T-helper 1 cell (primary cell): ENCODE measurements at places on chromosomes 2 and 18.

- no peak for DNase-seq
Measured at GRCh38 chr2:61357681-61358080, 113.2 kb downstream of the USP34 start.

- DNase-seq: no peak
Measured at GRCh38 chr18:40925071-40925541, 1029.9 kb upstream of the PIK3C3 start.

DNA sequence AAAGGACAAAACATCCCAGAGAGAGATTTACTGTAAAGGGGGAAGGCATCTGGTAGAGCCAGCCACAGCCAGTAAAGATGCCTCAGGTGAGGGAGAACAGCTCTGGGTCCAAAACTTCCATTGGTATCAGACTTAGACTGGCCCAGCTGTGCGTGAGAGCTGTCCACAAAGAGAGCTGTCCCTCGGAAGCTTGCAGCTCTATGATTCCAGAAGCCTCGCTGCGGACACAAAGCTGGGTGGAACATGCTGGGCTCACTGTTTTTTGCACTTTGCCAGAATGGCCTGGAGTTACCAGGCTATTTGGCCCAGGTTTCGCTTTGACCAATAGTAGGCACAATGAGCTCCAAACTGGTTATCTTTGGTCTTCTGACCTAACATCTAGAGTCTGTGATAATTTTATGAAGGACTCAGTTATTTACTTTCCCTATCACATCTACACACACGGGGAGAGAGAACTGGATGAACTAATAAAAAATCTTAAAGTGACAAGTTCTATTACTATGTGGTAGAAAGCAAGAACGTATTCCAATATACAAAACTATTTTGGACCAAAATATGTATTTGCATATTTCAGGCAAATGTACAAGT, 101.9 kb downstream of the DNER start:
- DNase-seq: no peak

DNA sequence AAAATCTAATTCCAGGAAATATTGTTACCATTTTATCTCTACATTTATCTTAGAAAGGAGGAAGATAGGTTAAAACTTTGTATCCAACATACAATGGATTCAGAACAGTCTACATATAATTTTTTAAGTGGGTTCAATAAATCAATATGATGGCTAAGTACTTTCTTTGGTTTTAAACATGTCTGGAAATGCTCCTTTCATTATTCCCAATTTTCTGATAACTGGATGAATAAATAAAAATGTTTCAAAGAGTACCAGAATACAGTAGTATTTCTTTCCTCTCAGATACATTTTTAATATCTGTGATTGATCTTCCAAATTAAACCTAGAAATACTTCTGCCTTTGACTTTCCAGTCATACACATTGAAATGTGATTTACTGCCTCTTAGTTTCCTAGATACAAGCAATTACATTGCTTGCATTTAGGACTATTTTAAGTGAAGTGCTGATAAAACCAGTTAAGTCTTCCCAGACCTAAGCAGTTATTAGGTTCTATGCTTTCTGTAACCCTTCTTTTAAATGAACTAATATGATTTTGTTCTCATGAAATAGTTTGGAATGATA, 283.5 kb downstream of the CCDC178 start:
- DNase-seq: no peak

DNA sequence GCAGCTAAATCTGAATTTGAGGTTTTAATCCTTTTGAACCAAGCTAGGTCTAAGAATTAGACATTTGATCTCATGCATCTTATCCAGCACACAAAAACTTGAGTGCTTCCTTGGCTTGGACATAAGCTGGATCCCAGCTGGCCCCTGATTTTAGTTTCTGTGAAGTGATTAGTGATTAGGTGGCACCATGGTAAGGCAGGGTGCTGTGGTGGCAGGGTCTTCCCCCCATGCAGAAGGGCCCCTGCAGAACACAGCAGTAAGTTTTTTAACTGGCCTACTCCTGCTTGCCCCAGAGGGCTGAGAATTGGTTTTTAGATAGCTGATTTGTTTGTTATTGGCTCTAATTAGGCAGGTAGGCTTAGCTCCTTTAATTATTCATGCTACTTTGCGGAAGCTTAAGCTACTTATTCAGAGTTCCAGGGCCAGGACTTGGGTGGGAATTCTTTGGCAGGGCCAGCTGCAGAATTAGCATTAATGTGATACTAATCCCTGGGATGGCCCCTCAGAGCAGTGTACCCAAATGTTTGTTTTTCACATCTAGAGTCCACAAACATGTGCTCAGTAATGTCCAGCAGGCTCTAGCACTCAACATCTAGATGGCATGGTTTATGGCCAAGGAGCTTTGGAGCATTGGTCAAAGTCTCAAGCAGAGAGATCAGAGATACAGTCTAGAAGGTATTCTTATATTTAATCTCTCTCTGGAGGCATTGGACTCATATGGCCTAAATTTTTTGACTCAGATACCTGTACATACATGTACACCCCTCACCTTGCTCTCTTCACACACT, 99.6 kb downstream of the FMNL2 start:
- DNase-seq: no peak

DNA sequence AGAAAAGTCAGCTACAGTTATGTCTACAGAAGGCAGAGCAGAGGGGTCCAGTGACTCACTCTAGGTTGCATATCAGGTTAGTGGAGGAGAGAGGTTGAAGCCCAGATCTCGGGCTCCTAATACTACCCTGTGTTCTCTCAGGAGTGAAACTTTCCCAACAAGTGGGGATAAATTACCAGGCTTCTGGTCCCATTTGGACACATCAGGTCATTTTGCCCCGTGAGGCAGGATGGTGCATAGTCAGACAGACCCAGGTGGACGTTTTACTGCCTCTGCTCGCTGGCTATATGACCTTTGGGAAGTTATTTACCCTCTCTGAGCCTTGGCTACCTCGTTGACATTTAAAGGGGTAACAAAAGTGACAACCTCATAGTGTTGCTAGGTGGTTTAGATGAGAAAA, 128.0 kb upstream of the REV1 start:
- DNase-seq: no peak

DNA sequence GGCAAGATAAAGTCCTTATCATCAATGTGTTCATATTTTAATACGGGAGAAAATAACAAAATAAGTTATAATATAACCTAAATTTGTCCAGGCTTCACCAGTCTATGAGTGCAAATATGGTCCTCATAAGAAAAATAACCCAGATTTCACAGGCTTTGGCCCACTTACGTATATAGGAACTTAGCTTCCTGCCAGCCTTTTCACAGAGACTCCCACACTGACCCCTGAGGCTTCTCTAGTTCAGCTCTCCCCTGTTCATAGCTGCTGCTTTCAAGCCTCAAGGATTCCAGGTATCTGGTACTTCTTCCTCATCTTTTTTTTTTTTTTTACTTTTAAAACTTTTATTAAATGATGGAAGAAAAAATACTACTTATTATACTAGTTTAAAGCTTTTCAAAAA, 74.9 kb upstream of the PELI1 start:
- DNase-seq: no peak

DNA sequence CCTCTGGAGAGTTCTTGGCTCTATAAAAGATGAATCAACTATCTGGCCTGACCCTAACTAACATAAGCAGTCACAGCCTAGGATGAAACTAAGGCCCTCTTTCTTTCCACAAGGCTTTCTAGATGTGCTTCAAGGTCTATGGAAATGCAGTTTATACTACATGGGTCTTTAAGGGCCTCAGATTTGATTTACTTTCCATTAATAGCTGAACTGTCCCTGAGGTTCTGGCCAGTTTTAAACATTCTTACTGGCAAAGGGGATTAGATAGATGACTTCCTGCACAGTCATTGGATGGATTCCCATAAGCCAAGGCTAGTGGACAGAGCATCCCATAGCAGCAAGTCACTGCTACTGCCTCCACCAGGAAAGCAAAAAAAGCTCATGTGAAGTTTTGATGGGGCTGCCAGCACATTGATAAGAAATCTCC, 38.1 kb upstream of the LCLAT1 start:
- no peak for DNase-seq

- DNase-seq: no peak
Measured at GRCh38 chr2:225464346-225465025, 65.0 kb downstream of the NYAP2 start.

- no peak for DNase-seq
Measured at GRCh38 chr18:32509111-32509510, 38.4 kb upstream of the GAREM1 start.

- DNase-seq: no peak
Measured at GRCh38 chr18:12253663-12254135, 462 bp upstream of the CIDEA start.

DNA sequence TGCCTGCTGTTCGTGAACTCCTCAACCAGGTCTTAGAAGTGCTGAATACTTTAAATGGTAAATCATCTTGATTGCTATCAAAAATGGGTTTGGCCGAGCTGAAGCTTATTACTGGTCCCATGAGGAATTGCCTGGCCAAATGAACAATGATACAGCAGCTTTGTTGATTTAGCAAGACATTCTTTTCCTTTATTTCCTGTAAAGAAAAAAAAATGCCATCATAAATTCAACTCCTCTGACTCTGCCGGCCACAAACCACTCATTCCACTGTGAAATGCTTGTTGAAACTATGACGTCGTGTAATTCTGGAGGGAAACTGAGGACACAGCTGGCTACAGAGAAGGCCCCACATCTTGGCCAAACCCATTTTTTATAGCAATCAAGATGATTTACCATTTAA, 74.2 kb upstream of the ID2 start:
- no peak for DNase-seq

GRCh38 chr2:25293958-25294562, 47.7 kb downstream of the DNMT3A start:
- DNase-seq: no peak

- no peak for DNase-seq
Measured at GRCh38 chr2:168730344-168730743, 72.1 kb upstream of the NOSTRIN start.

DNA sequence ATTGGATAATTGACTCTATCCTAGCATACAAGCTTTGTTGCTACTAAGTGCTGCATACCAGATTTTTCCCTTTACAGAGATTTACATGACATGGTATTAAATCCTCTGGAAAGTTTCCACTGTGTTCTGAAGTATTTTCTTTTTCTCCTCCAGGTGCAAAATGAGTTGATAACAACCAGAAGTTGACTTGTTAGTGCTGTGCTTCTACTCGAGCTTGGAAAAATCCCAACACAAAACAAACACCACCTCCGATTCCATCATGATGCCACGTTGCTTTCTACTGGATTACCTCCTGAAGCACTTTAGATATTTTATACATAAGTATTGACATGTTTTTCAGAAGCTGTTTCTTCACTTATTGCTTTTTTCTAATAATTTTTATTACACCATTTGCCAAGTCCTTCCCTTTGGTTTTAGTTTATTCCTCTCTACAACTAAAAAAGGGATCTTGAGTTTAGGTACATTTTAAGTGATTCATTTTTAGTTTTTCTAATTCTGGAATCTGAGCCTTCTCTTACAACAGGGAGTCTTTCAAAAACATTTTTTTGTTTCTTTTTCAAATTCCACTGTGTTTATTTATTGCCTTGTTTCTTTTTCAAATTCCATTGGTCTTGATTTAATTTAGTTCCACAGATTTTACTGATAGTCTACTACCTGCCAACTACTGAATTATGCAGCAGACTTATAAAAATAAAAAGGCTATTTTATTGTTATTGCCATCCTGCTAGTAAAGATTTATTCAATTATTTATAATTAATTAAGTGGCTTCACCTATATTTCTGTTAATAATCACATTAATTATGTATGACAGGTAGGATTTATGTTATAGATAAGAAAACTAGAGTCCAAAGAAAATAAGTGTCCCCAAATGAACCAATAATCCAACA, 143.4 kb downstream of the PPP1R1C start:
- DNase-seq: no peak

GRCh38 chr2:10569460-10569859, 120.3 kb downstream of the NOL10 start:
- DNase-seq: no peak

DNA sequence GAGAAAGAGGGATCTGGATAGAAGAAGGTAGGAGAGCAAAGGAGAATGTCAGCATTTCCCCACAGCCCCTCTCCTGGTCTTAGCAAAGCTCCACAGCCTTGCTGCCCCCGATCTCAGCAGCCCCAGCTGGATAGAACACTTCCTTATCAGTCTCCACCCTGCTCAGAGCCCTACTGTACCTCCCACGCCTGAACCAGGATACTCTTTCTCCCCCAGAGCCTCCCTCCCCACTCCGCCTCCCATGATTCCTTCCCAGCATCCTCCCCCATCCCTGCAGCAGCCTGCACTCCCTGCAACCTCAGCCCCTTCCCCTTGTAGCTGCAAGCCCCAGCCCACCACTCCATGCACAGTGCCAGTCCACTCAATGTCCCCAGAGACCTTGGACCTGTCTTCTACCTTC, 25.8 kb downstream of the PLB1 start:
- DNase-seq: no peak

DNA sequence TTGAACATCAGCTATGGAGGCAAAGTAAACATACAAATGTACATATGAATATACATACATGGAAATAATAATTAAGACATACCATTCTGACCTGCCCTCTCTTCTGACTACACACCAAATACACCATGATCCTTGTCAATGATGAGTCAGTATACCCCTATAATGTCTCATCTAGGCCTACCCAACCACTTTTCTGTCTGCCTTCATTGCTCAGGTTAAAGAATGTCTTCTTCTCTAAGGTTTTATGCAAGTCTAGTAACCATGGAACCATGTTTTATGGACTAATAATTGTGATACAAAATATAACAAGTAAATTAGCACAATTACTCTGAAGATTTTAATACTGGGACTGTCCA, 128.7 kb downstream of the NCKAP5 start:
- DNase-seq: no peak

GRCh38 chr2:122028371-122029100, 273.1 kb downstream of the TSN start:
- DNase-seq: no peak

- no peak for DNase-seq
Measured at GRCh38 chr18:26436176-26437051, 111.9 kb downstream of the KCTD1 start.

- DNase-seq: no peak
Measured at GRCh38 chr2:20042531-20042930, 8.9 kb downstream of the LAPTM4A start.

DNA sequence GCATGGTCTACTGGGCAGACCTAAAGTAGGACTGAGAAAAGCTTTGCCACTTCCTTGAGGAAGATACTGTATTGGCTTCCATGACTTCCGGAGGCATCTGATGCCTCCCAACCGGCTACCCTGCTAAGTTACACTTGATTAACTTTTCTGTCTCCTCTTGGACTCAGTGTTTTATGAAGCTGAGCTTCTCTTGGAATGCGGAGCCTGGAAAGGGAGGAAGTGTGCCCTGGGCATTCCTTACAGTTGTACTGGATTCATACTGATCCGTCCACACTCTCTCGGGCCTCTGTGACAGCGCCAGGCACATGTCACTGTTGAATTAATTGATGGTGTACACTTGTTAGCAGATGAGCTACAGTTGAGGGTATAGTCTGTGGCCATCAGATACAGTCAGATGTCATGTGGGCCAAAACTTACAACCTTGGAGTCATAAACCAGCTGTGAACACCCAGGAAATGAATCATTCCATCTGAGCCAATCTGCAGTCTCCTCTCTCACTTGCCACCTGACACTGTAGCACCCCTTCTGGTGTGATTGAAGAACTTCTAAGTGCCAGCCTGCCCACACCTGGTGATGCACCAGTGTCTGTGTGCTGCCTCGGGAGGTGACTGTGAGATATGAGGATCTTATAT, 122.5 kb downstream of the FHOD3 start:
- peak; percentile 13 for DNase-seq
